GM13977 (cell line): ENCODE measurements at places on chromosomes 7 and 10.
A peak's percentile ranks its signal among the peaks of the same experiment; 100 is the strongest.

GRCh38 chr10:44383749-44384600 is 922 bp downstream of the CXCL12 start:
- DNase-seq = peak; percentile 45

DNA sequence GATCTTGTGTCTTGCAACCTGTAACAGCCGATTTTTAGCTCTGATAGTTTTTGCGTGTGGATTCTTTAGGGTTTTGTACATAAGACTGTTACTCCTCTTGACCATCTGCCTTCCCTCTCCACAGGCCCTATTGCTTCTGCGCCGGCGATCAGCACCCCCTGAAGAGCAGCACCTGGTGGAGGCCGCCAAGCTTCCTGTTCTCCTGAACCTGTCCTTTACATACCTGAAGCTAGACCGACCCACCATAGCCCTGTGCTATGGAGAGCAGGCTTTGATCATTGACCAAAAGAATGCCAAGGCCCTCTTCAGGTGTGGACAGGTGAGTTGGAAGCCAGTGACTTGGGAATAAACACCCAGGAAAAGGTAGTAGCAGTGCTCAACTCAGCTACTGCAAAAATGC is 12.6 kb downstream of the FKBP6 start:
- no peak for DNase-seq

DNA sequence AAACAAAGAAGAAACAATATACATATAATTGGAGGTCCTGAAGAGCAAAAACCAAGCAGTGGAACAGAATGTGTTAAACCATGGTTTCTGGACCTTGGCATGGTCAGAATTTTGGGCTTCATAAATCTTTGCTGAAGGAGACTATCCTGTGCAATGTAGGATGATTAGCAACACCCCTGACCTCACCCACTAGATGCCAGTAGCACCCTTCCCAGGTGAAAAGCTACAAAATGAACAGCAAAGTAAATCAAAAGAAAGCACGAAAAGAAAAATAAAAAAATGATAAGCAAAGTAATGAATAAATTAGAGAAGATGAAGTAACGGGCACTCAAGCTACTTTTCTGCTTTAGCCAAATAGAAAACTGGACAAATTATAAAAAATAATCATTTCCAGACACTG is 19.2 kb upstream of the ZPBP start:
- DNase-seq = no peak

DNA sequence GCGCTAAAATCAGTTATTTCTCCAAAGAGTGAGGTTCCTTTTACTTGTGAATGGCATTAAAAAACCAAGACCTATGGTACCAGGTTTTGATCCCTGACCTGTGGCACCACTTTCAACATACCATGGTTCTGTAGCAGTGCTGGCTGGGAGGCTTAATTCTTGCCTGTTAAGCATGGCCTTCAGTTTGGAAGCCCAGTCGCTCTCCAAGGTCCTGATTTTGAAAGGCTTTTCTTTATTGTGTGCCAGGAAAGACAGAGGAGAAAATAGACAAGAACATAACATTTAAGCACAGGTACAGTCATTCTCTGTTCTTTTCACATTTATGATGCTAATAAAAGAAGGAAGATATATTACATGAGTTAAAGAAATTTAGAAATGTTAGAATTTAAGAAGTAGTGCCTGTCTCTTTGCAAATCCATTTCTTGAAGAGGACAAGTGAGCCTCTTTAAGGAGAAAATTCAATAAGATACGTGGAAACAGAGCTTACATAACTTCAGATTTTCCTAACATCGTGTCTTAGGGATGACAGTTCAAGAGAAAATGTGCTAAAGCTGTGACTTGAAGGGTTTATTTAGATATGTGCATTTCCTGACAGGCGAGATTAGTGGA is 357.6 kb downstream of the DPP6 start:
- DNase-seq = no peak
